CD4-positive, alpha-beta T cell (primary cell): ENCODE measurements at places on chromosomes 3 and 15.

DNA sequence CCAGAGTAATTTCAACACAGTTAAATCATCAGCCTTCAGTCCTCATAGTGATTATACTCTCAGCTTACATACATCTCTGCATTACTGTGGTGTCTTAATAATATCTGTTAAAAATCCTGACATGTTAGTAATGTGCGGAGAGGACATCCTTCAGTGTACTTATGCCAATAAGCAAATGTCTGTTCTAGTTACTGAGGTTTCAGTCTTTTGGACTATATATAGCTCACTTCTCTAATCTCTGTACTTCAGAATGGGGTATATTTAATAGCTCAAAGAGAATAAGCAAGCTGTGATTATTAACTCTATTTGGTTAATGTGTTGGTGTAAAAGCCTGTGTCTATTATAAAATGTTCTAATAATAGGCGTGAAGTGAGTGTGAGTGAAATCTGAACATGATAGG, 28.9 kb upstream of the OSTN start:
- DNase-seq, result no peak

DNA sequence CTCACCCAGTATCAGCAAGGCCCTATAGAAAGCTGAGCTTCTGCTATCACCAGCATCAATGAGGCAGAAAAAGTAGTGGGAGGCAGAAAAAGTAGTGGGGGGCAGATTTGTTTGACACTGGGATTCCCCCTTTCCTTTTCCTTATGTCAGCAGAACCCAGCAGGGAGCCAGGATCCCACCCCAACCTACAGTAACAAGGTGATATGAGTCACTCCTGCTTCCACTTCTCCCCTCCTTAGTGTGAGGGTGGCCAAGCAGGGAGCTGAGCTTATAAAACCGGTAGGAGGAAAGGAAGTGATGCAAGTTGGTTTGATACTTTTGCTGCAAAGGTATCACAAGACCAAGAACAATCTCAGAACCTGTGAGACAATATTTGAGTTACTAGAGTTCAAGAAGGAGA, 128.7 kb downstream of the SCAPER start:
- DNase-seq, result no peak

- no peak for DNase-seq
Observed at GRCh38 chr15:31024330-31024729, 32.9 kb upstream of the MTMR10 start.

DNA sequence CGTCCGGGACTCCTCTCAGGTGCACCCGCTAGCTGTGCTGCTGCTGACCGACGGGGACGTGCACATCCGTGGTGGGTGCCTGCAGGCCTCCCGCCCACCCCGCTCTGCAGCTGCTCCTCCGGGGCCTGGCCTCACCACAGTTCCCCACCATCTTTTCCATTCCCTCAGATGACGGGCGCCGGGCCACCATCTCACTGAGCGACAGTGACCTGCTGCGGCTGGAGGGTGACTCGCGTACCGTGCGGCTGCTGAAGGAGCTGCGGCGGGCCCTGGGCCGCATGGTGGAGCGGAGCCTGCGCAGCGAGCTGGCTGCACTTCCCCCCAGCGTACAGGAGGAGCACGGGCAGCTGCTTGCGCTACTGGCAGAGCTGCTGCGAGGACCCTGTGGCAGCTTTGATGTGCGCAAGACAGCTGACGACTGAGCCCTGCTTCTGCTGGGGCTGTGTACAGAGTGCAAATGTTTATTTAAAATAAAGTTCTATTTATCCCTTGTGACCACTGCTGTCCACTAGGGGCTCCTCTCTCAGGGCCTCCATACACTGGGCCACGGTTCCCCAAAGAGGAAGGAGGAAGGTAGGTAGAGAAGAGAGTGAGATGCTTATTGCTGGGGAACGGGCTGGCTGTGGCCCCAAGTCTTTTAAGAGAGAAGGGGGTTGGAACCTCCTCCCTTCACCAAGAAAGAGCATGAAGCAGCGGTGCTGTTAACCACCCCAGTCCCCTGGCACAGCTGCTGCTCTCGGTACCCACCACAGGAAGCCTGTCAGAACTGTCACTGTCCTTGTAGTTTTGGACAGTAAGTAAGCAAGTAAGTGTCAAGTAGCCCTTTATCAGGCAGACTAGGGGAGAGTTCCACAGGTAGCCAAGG, 47.0 kb downstream of the DHX30 start:
- DNase-seq, result no peak

GRCh38 chr3:175214216-175214615, 355.1 kb downstream of the NAALADL2 start:
- no peak for DNase-seq

DNA sequence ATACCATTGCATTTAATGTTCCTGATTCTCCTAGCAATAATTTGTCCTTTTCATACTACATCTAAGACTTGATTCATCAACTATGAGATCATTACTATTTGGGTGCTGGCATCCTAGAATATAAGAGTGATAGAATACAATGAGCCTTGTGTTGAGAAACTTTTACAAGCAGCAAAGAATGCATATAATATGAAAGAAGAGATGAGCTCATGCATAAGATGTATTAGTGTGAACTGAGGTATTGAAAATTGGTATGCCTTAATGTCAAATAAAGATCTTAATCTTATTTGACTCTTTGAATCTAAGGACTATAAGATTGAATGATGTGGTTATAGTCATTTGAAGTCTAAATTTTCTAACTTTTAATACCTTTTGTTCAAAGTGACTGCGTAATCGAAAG, 220.0 kb upstream of the ARHGEF26 start:
- DNase-seq, result no peak

GRCh38 chr3:123799544-123800361, 84.4 kb downstream of the MYLK start:
- DNase-seq, result no peak

DNA sequence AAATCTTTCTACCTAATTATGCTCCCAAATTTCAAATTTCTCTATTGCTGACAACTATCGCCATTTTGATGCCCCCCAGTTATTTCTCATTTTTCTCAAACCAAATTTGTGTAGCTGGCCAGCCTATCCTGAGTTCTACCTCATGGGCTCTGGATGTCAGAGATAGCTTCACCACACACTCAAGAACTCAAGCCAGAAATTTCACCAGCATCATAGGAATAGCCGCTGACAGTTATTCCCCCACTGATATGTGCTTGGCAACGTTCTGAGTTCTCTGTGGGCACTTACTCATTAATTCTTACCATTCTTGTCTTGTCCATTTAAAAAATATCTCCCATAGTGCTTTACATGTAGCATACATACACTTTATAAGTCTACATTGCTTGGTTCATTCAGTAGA, 264.7 kb downstream of the FHIT start:
- no peak for DNase-seq

DNA sequence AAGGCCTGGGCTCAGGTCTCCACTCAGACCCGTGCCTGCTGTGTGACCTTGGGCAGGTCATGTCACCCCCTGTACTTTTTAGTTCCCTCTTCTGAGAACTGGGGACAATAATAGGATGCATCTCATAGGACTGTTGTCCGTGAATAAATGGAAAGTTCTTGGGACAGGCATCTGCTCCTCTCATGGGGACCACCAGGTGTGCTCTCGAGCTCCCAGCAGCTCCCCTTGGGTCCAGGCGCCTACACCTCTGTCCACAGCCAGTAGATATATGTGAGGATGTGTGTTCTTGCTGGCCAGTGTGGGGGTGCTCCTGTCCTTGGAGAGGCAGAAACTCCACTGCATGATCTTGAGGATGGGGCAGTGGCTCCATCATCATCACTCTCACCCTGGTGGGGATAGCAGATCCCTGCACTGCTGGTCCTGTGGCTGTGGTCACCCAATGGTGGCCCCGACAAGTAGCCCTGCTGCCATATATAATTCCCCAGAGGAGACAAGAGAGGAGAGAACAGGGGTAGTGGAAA, 257.6 kb upstream of the TLE3 start:
- DNase-seq, result no peak

GRCh38 chr3:189267981-189268613, 96.3 kb downstream of the TPRG1 start:
- no peak for DNase-seq

- no peak for DNase-seq
Observed at GRCh38 chr15:76334438-76335306, 1.9 kb upstream of the ISL2 start.

DNA sequence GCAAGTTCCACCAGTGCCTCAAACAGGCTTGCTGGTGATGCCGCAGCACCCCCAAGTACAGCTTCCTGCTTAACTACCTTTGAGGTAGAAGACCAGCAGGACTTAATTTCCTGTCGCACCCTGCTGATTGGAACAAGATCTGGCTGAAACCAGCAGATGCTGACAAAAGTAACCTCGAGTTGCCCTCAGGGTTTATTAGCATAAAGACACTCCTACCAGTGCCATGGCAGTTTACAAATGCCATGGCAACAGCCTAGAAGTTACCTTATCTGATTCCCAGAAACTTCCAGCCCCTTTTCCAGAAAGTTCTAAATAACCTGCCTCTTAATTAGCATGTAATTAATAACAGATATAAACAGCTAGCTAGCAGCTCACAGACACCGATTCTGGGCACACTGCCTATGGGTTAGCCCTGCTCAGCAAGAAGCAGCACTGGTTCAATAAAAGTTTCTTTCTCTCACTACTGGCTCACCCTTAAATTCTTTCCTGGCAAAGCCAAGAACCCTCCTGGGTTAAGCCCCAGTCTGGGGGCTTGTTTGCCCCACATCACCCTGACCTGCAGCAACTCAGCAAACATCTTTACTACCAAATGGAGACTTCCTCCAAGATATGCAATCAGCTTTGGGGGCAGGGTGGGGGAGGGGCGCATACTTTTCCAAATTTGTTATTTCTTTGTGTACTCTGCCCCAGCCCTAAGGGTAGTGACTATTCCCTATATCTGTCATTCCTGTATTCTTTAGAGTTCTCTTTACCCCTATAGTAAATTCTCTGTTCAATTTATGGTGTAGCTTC, 54.2 kb downstream of the MAP4 start:
- DNase-seq, result peak; percentile 16

- DNase-seq, result no peak
Observed at GRCh38 chr15:70479785-70480184, 283.6 kb downstream of the UACA start.

DNA sequence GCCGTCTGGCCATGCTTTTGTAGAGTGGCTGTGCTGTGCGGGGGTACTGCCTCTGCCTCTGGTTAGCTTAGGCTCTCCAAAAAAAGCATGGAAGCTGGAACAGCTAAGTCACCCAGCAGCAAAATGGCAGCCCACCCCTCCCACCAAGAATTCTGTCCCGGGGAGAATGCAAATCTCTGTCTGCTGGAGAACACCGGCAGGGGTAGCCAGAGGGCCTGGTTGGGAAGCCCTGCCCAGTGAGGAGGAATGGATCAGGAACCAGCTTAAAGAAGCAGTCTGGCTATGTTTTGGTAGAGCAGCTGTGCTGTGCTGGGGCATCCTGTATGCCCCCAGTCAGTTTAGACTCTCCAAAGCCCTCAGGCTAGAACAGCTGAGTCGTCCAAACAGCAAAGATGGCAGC, 56.2 kb upstream of the PTPRG start:
- DNase-seq, result no peak

- DNase-seq, result no peak
Observed at GRCh38 chr3:78424656-78425055, 1343.1 kb downstream of the ROBO1 start.

DNA sequence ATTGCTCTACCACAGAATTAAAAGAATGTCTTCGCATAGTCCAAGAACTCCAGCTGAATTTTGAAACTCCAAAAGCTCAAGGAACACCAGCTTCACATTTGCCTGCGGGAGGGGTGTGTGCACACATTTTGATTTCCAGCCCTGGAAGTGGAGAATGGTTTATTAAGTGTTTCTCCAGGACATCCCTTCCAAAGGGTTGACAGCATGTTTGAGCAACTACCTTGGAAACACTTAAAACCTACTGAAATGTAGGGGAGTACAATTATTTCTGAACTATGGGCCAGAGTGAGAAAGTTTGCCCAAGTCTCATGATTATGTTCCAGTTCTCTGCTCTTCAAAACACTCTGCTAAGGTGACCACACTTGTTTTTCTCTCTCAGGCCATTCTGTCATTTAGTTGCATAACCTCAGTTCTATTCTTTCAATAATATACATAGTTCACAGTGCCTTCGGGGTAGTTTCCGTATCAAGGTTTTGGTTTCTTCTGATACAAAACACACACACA, 7.9 kb downstream of the ACP3 start:
- no peak for DNase-seq

DNA sequence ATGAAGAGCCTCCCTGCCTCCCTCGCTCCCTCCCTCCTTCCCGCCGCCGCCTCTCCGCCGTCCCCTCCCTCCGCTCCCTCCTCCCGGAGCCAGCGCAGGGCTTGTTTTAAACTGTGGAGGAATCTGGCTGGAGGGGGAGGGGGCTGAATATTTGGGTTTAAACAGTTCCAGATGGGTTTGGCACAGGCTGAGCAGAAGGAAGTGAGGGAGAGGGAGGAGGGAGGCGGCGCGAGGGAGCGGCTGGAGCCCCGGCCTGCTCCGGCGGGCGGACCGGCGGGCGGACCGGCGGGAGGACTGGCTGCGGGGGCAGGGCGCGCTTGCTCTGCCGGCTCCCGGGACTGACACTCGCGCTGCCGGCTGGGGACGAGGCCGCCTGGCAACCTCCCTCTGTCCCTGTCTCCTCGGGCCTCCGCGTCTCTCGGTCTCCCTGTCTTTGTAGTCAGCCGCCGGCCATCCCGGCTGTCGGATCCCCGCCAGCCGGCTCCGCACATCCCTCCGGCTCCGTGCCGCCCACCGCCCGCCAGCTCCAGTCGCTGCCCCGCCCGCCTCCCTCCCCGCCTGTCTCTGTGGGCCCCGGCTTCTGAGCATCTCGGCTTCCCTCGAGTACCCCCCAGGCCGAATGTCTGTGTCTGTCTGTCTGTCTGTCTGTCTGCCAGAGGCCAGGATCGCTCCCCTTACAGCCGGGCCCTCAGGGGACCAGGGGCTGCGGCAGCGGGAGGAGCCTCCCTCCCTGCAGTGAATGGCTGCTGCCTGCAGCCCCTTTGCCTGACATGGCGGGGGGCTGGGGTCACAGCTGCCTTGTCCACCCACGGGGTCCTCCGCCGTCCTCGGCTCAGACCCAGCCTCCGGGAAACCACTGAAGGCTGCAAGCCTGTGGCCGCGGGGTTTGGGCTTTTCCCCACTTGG, 7.6 kb downstream of the EPHB3 start:
- DNase-seq, result no peak

GRCh38 chr3:150105886-150106612, 135.4 kb upstream of the PFN2 start:
- no peak for DNase-seq

DNA sequence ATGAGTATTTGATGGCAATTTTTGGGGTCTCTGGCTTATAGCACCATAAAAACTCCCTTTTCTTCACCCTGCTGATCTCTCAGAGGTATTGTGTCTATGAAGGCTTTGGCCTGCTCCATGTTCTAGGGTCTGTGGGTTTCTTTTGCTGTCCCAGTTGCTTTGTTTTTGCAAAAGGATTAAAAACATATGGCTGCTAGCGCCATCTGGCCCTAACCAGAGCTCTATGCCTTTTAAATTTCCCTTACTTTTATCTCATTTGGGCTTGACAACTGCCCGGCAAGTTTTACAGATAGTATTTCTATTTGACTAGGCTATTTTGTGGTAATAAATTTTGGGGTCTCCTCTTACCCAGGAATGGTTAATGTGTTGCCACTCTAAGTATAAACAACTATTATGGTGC, 6.4 kb upstream of the GHRL start:
- DNase-seq, result no peak

- DNase-seq, result no peak
Observed at GRCh38 chr15:35702946-35703495, 157.1 kb upstream of the DPH6 start.

- no peak for DNase-seq
Observed at GRCh38 chr15:42759093-42759492, 22.2 kb upstream of the CDAN1 start.
